Naive B cell (primary cell): ENCODE measurements at places on chromosomes 1 and 21.

DNA sequence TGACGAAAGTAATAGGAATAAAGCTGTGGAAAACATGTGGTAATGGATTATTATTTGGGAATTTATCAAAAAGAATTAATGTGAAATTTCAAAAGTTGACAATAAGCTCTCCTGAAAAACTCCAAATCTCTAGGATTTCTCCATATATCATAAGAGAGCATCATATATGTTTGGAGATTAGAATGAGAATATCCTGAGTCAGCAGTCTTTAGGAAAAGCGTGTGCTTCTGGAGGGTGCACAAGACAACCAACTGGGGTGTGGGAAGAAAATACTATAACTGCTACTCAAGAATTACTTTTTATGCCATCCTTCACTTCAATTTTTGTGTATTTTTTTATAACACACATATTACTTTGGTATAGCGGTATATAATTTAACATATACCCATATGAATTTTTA is 19.7 kb downstream of the ELK4 start:
- DNase-seq, result no peak

DNA sequence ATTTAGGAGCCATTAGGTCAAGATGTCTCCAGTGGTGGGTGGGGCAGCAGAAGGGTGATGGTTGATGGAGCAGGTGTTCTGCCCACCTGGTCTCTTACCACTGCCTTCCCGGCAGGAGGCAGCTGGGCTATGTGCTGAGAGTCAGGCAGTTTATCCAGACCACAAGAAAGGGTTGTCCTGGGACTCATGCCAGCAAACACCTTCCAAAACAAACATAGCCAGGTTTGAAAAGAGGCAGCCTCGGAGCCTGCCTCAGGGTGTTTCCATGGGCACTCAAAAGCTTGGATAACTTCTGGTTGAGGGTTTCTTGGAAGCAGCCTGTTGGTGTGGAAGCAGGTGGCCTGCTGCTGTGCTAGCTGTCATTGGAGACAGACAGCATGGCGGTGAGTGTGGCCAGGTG is 187.2 kb downstream of the PCP4 start:
- no peak for DNase-seq

- DNase-seq, result no peak
These were observed 2.3 kb downstream of the SERBP1 start for GRCh38 chr1:67427947-67428346.

GRCh38 chr1:159121526-159121925 is 45.0 kb upstream of the AIM2 start:
- DNase-seq, result no peak

DNA sequence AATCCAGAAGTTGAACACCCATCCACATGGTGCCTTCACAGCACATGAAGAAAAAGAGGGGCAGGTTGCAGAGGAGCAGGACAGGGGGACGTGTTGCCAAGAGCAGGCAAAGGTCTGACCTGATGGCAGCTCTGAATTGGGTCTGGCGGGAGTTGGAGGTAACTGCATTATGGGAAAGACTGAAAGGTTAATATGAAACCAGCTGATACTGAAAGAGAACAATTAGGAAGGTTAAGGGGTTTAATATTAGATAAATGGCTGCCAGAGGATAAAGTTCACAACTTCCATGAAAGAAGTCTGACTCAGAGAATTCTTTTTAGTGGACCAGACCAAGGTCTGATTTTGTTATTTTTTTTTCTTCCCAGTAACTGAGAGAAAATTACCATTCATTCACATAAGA is 76.1 kb downstream of the CD58 start:
- DNase-seq, result no peak

DNA sequence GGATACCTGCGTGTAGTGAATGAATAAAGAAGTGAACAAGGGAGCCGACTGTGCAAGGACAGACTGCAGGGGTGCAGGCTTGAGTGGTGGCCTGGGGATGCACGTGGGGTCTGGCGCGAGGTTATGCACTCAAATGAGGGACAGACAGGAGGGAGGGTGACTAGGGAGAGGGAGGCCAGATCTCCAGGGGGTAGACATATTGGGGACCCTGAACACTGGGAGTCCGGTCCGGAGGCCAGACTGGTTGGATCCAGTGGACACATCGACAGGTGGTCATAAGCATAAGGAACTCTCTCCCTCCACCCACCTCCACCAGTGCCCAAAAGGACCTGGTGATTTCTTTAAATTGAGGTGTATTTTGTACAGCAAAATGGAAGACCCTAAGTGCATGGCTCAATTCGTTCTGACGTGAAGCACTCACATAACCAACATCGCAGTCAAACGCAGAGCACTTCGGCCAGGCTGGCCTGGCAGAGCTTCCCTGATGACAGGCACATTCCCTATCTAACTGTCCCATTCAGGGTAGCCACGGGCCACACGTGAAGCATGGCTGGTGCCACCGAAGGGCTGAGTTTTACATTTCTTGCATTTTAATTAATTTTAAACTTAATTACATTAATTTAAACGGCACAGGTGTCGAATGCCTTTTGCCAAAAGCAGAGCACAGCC is 14.0 kb downstream of the WNT3A start:
- DNase-seq, result no peak

DNA sequence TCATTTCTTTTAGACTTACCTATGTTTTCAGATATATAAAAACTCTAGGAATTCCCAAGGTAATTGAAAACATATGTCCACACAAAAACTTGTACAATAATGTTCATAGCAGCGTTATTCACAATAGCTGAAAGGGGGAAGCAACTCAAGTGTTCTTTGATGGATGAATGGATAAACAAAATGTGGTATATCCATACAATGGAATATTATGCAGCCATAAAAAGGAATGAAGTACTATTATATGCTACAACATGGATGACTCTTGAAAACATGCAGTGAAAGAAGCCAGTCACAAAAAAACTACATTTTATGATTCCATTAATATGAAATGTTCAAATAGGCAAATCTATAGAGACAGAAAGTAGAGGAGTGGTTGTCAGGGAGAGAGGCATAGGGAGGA is 62.2 kb upstream of the WDR26 start:
- DNase-seq, result no peak

DNA sequence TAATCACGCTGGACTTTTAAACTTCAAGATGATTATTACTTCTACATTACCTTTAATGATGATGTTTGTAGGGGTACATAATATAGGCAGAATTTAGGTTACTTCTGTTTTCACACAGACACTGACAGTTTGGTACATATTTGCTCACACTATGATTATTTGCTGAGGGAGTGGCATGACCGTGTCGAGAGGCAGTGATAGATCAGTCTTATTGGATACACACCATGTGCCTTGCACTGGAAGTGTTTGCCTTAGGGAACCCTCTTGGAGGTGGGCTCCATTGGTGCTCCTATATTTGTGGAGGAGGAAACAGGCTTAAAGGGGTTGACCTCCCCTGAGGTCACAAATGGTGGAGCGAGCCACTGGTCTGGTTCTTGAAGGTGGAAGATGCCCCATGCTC is 132.1 kb downstream of the PRDM2 start:
- DNase-seq, result no peak

GRCh38 chr1:32811265-32811664 is 5.9 kb downstream of the YARS1 start:
- DNase-seq, result no peak

DNA sequence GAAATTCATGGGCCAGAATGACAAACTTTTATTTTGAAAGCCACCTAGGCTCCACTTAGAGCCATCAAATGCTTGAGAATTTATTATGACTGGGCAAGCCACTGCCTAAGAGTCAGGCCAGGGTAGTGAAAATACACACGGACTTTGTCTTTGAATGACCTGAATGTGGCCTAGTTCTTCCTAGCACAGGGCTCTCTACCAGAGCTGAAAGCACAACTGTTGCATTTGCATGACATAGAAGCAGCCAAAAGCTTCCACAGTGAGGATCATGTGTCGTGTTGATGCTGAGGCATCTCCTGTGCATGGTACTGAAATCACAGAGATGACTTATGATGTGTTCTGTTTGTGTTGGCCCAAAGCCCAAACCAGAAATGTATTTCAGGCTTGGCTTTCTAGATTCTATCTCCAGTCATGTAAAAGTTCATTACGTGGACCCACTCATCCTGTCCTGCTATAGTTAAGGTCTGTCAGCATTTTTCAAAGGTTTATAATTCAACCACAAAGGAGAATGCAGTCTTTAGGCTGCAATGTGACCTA is 164.0 kb upstream of the UBE2U start:
- no peak for DNase-seq

DNA sequence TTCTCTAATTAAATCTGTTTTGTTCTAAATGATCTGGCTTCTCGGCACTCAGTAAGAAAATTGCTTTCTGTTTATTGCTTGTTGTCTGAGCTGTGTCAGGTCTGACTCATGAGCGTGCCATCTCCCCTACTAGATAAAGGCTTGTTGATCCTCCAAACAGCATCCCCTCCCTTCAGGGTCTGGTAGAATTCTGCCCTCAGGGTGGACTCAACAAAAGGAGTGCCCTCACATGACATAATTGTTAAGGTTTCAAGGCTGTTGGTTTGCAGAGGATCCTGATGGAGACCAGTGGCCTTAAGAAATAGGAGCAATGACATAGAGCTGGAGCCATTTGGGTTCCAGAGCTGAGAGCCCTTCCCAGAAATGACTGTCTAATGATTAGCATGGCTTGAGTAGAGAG is 36.0 kb upstream of the ATP2B4 start:
- no peak for DNase-seq

DNA sequence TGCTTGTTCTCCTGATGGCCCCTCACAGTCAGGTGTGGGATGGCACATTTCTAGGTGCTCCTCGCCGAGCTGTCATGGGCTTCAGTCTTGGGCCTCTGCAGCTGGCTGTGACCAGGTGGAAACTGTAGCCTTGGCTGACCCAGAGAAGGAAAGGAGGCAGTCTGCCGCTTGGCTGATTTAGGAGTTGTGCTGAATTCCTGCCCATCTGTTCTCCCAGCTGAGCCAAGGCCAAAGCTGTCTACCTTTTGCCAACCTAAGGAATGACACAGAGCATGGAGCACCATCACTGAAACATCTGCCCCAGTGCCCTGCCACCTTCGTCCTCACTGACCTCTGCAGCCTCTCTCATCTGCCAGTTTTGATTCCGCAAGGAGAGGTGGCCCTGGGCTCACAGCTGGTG is 27.9 kb downstream of the UTP25 start:
- no peak for DNase-seq

GRCh38 chr1:15851210-15852035 is 3.9 kb downstream of the SPEN start:
- DNase-seq, result no peak

DNA sequence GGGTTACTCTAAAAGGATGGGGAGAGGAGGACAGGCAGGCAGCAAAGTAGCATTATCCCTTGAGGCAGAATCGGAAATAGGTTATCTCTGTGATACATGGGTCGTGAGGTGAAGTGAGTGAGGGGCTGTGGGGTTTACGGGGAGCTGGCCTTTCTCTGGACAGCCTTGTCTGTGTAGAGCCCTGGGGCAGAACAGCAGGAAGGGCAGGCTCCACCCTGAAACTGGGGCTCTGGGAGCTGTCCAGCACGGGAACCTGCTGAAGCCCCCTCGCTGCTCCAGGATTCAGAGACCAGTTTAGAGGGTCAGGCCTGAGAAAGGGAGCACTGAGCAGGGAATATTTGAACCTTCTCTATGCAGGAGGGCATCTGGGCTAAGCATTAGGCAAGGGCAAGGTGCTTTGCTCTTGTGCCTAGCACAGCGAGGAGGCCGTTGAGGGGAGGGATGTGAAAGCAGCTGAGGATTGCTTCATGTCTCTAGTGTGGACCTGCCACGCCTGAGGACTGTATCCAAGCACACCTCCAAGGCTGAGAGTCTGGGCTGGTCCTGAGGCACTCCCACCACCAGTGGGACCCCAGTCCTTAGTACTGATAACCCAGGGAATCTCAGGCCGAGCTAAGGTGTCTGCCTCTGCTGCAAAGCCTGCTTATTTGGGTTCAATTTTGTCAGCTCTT is 55.8 kb downstream of the NAV1 start:
- DNase-seq, result no peak

DNA sequence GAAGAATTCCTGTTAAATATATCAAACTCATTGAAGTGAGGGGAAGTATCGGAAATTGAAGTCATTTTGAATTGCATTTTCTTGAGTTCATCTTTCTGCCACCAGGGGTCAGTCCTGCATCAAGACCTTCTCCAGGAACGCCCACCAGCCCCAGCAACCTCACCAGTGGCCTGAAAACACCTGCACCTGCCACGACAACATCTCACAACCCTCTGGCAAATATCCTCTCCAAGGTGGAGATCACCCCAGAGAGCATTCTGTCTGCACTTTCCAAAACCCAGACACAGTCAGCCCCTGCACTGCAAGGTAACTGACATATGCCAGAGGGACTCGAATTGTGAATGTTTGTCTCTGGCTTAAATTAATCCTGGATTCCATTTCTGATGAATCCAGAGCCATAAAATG is 22.8 kb upstream of the TARS2 start:
- DNase-seq, result peak; percentile 63

DNA sequence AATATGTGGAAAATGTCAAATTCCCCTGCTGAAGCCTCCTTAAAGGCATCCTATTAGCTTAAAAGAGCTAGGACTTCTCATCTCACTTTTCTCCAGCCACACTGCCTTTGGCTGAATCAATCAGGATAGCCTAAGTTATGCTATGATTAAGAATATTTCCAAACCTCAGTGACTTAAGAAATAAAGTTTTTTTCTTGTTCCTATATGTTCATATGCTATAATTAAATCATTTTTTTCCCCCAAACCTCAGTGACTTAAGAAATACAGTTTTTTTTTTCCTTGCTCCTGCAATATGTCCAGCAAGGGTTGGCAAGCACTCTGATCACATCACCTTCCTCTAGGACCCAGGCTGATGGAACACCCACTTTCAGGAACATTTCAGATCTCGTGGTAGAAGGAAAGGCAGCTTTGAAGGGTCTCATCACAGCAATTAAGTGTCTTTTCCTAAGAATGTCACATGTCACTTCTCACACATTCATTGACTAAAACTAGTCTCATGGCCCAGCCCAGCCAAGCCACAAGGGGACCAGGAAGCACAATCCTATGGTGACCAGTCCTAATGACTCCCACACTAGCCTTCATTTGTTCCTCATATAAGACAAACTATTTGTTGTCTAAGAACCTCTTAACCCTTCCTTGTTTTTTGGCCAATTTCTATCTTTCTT is 6.3 kb upstream of the JUN start:
- no peak for DNase-seq

- no peak for DNase-seq
These were observed 10.3 kb upstream of the CFAP126 start for GRCh38 chr1:161378014-161378413.

DNA sequence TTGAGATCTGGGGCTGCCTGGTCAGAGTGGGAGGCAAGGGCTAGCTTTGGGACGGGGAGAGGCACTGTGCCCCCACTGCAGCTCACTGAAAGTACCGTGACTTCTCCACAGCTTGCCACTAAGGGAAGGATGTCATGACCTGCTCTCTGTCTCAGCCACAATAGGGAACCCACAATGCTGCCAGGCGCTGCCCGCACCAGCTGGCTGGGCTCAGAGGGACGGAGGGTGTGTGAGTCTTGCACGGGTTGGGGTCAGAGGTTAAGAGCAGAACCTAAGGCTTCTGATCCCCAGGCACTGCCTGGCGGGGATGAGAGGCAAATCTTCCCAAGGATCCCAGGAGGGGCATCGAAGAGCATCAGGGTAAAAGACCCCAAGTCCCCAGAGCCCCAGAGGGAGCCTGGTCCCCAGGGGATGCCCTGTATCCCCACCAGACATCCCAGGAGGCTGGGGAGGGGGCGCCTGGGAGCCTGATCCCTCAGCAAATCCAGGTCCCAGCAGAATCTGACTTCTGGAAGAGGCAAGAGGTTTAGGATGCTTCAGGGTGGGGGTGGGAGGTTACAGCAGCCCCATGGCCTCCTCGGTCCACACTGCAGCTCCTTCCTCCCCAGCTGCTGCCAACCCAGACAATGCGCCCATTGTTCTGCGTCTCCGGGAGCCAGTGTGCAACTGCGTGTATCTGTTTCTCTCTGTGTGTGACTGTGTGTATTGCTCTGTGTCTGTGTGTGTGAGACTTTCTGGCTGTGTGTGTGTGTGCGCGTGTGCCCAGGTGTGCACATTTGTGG is 2.0 kb upstream of the MARCKSL1 start:
- peak; percentile 53 for DNase-seq
